ENCODE measurements at places on chromosomes 12 and 14.

GRCh38 chr14:75886636-75887348 is 95.0 kb downstream of the TGFB3 start:
- no peak for DNase-seq

GRCh38 chr12:19916974-19917373 is 451.4 kb upstream of the PDE3A start:
- peak; percentile 96 for DNase-seq

GRCh38 chr14:51041108-51041531 is 53.8 kb downstream of the TRIM9 start:
- DNase-seq, result no peak

GRCh38 chr14:57921377-57921776 is 55.5 kb upstream of the SLC35F4 start:
- DNase-seq, result no peak

DNA sequence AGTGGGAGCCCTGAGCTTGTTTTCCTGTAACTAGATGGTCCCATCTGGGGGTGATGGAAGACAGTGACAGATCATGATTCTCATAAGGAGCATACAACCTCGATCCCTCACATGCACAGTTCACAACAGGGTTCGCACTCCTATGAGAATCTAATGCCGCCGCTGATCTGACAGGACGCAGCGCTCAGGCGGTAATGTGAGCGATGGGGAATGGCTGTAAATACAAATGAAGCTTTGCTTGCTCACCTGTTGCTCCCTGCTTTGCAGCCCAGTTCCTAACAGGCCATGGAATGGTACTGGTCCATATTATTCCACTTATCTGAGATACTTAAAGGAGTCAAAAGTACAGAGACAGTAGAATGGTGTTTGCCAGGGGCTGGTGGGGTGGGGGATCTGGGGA is 9.9 kb upstream of the CEP83 start:
- no peak for DNase-seq

- no peak for DNase-seq
Measured at GRCh38 chr12:98162906-98163678, 352.3 kb upstream of the TMPO start.

- DNase-seq, result no peak
Measured at GRCh38 chr14:90717916-90718315, 98.3 kb downstream of the TTC7B start.

- DNase-seq, result peak; percentile 36
Measured at GRCh38 chr14:100438678-100439592, 115.8 kb downstream of the SLC25A47 start.

GRCh38 chr12:113609692-113610469 is 138.2 kb upstream of the LHX5 start:
- DNase-seq, result no peak

DNA sequence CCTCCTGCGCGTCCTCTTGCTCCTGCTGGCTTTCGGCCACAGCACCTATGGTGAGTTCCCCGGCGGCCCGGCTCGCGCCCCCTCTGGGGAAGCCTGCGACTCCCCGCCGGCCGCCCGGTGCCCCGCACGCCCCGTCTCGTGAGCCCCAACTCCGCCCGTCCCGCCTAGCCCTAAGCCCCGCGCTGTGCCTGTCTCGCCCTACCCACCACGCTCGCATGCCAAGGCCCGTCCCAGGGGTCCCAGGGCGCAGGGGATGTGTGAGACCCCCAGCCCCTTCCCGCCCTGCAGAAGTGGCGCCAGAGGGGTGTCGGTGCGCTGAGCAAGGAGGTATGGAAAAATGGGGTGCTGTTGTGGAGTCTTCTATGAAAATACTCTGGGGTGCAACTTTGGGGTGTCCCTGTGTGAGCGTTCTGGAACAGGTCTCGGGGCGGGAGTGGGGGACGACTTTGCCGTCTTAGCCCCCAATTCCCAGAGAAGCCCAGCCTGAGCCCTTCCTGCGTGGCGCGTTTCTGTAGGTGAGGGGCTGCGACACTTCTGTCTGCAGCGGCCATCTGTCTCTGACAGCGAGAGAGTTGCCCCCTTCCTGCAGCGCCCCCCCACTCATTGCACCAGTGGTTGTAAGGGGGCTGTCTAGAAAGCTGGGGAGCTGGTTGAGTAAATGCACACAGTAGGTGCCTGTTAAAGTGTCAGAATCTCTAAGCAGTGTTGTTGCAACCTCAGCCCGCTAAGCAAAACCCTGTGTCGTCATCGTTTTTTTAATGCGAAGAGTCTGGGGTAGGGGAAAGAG is 587 bp downstream of the DLK1 start:
- DNase-seq, result no peak

DNA sequence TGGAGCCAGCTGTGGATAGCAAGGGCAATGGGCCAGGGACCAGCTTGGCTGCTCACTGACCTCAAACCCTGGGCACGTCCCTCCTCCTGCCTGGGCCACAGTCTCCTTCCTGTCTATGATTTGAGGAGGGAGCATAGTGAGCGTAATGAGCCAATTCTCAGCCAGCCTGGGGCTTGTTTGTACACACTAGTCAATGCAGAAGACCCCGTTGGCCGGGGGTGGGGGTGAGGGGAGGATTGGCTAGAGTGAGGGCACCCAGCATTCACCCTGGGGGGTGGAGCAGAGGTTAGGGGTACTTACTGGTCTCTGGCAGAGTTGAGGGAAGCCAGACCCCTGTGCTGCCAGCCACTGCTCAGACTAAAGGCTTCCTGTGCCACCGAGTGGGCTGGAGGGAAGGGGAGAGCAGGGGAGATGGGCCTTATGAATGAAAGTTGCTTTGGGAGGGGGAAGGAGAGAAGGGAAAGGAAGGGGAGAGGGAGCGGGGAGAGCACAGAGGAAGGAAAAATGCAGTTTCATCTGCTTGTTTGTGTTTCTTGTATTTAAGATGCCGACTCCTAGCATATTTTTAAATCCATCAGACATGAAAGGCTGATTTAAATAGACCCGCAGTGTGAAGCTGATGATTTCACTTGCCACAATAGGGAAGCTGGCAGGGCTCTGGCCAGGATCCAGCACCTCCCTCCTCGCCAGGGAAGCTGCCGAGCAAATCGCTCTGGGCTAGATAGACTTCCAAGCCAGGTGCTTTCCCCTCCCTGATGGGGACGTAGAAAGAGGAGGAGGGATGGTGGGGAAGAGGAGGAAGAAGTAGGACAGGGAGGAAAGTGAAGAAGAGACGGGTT is 114.0 kb downstream of the PRMT8 start:
- peak; percentile 50 for DNase-seq

- DNase-seq, result no peak
Measured at GRCh38 chr12:112684742-112685141, 106.8 kb upstream of the RPH3A start.

- no peak for DNase-seq
Measured at GRCh38 chr12:6161124-6161882, 36.8 kb upstream of the VWF start.

DNA sequence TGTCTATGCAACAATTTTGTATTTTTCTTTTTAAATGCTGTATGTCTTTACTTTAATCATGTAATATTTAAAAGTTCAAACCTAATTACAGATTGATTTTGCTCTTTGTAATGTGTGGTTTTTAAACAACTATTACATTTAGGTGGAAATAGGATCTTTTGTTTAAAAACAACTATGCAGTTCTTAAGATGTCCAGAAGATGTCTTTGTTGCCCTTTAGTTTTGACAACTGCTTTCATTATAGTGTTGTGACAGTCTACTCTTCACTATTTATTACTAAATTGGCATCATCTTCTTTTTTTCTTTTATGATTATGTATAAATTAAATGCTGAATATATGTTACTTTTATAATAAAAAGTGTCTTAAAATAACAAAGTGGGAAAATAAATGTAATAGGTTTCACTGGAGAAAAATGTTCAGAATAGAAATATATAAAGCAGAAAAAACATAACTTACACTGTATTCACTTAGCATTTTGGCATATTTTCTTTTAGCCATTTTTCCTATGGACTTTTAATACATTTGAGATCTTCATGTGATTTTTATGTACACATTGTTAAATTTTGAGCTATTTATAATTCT is 27.1 kb upstream of the PCNX4 start:
- no peak for DNase-seq

GRCh38 chr12:94525951-94526350 is 66.3 kb upstream of the CEP83 start:
- no peak for DNase-seq

GRCh38 chr12:54159589-54159988 is 29.2 kb downstream of the SMUG1 start:
- no peak for DNase-seq

GRCh38 chr14:76716285-76716684 is 45.0 kb upstream of the VASH1 start:
- no peak for DNase-seq

GRCh38 chr12:83465632-83466031 is 778.9 kb downstream of the TMTC2 start:
- peak; percentile 17 for DNase-seq

- no peak for DNase-seq
Measured at GRCh38 chr12:130214686-130215395, 52.6 kb downstream of the FZD10 start.

GRCh38 chr12:41972598-41972997 is 172.1 kb downstream of the GXYLT1 start:
- DNase-seq, result no peak

- DNase-seq, result no peak
Measured at GRCh38 chr12:55707841-55708694, at the start of gene ITGA7. Gene ITGA7, minus strand, starts transcription at chr12:55707904. Its CDS starts 222 bp downstream, at chr12:55707682.

DNA sequence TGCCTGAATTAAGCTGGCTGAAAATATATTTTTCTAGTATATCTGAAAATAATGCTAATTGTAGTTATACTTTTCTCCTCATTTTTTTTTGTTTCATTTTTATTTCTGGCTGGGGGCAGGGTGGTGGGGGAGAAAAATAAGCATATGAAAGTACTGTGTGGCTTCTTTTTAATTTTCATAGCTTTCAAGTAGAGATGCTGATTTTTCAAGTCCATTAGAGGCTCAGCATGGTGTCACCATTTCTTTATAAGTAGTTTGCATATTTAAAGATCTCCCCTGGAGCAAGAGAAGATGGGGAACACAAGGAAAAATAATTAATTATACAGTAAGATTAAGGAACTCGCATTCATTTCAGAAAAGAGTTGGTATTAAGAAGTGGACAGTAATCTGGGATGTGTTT is 27.1 kb downstream of the TTC8 start:
- no peak for DNase-seq

- no peak for DNase-seq
Measured at GRCh38 chr12:89156340-89156739, 196.0 kb downstream of the DUSP6 start.

DNA sequence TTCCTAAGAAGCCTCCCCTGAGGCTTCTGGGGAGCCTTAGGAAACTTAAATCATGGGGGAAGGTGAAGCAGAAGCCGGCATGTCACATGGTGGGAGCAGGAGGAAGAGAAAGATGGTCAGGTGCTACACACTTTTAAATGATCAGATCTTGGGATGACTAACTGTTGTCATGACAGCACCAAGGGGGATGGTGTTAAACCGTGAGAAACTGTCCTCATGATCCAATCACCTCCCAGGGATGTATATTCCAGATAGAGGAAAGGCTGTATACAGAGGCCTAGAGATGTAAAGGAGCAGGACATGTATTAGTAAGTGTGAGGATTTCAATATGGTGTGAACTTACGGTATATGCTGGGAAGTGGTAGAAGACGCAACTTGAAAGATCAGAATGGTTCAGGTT is 121.1 kb downstream of the CAND1 start:
- no peak for DNase-seq

GRCh38 chr12:49365542-49365941 is 1.7 kb upstream of the SPATS2 start:
- DNase-seq, result no peak

- DNase-seq, result no peak
Measured at GRCh38 chr12:4454315-4454860, 8.8 kb upstream of the FGF6 start.

- no peak for DNase-seq
Measured at GRCh38 chr12:94244165-94245133, 96.1 kb downstream of the PLXNC1 start.

- DNase-seq, result no peak
Measured at GRCh38 chr12:2501464-2502191, 293.1 kb upstream of the FKBP4 start.

DNA sequence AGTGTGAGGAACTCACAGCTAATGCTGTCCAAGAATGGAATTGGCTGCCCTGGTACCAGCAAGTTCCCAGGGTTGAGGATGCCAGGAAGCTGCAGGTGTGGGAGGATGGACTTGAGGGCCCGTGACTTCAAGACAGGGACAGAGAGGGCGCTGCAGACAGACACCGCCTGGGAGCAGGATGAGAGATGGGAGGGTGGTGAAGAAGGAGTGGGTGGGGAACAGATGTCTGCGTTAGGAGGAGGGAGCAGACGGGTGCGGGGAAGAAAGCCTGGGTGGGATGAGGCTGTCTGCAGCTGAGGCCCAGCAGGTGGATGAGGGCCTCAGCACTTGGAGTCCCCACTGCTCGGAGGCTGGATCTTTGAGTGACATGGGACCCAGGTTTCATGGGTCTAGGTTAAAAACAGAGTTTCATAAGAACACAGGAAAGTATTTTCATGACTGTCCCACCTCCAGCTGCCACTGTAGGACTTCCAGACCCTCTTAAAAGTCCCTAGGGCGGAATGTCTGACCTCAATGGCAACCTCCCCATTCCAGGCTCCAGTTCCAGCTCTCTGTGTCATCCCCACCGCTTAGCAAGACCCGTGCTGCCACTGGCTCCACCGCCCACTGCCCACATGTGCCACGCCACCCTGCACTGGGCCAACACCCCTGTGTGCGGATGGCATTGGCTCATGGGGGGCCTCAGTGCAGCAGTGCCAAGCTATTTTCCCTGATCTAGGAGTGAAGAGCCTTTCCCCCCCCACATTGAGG is 70.3 kb upstream of the SCN8A start:
- no peak for DNase-seq

DNA sequence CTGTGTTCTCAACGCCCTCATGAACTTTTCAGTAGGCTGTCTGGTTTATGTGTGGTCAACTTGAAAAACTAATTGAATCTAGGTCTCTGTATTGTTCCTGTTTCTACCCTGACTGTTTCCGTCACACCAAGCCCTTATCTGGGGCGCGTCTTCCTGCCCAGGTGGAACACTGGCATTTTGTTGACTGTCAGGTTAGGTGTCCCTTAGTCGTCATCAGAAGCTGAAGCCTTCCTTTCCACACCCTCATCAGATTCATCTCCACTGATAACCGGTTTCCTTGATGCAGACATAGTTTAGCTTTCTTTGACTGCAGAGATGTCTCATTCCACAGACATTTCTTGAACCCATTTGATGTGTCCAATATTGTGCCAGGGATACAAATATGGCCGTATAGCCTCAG is 96.5 kb downstream of the DUSP16 start:
- DNase-seq, result no peak

DNA sequence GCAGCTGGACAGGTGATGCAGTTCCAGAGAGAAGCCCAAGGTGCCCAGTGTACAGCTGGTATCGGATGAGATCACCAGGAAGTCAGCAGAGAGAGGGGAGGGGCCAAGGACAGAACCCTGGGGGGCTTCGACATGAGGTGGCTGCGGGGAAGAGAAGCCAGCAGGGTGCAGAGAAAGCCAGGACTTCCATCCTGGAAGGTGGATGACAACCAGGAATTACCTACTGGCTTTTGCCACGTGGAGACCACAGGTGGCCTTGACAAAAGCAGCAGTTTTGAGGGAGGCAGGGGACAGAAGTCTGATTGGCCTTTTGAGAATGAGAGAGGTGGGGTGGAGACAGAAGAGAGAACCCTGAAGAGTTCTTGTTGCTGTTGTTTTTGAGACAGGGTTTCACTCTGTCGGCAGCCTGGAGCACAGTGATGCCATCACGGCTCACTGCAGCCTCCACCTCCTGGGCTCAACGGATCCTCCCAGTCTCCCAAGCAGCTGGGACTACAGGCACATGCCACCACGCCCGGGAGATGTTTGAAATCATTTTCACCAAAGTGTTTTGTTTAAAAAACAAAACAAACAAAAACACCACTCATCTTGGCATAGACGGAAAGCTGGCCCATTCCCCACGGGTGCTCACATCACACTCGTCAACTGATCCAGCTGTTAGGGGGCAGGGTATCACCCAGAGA is 35.2 kb downstream of the CDC42BPB start:
- DNase-seq, result no peak
